Activated CD8-positive, alpha-beta memory T cell treated with anti-CD3 and anti-CD28 coated beads for 1 hour (primary cell): ENCODE measurements at places on chromosomes 12 and 14.

GRCh38 chr12:15596174-15596573, 193.0 kb downstream of the EPS8 start:
- DNase-seq: no peak

DNA sequence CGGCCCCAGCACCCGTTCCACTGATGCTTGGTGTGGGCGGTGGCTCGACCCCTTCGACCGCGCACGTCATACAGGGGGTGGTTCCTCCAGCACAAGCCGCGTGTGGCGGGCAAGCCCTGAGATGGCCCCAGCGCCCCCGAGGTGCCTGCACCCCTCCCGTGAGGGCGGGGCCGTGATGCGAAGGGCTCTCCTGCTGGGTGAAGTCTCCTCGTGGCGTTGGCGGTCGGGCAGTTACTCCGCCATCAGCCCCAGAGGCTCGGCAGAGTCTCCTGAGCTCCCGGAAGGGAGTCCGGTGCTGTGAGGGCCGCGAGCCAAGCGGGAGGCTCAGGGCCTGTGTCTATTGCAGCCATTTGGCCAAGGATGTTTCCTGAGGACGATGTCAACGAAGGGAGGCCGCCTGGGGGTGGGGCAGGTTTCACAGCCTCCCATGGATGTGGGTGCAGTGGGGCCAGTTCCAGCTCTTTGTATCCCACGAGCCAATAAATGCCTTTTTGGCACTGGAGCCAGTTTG, 78.1 kb upstream of the GALNT9 start:
- DNase-seq: no peak

GRCh38 chr12:57010627-57011247, 4.4 kb upstream of the ZBTB39 start:
- no peak for DNase-seq

- no peak for DNase-seq
Observed at GRCh38 chr14:96245710-96246538, 10.1 kb upstream of the BDKRB1 start.

DNA sequence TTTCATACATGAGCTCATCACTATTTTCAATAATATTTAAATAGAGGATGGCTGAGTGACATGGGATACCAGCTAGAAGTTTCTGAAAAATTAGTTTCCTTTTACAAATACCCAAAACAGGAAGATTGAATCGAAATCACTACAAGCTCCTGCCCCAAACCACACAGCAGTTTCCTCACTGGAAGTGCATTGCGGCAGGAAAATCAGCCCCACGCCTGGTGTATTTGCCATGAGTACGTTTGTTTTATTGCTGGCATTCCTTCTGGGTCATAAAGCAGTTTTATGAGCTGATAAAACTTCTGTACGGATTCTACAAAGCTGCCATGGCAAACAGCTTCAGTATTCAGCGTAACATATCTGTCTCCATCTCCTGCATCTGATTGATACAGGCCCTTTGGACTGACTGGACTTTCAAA, 23.7 kb downstream of the CDC42BPB start:
- DNase-seq: no peak

DNA sequence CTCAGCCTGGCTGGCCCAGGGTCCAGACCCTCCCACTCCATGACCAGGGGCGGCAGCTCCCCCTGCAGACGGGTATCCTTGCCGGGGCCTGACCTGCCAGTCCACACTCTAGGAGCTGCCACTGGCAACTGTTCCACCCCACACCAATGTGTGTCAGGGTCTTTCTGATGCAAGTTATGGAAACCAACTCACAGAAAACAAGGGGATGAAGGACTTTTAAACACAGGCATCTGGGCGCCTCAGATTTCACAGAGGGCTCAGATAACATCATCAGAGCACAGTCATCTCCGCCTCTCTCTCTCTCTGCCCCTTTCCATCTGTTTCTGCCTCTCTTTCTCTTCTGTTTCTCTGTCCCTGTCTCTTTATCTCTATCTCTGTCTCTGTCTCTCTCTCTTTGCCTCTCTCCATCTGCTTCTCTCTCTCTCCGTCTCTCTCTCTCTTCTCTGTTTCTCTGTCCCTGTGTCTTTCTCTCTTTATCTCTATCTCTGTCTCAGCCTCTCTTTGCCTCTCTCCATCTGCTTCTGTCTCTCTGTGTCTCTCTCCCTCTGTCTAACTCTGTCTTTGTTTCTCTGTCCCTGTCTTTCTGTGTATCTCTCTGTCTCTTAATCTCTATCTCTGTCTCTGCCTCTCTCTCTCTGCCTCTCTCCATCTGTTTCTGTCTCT, 67.4 kb upstream of the FBRSL1 start:
- DNase-seq: no peak

- no peak for DNase-seq
Observed at GRCh38 chr14:24513009-24513408, 4.9 kb upstream of the CMA1 start.

DNA sequence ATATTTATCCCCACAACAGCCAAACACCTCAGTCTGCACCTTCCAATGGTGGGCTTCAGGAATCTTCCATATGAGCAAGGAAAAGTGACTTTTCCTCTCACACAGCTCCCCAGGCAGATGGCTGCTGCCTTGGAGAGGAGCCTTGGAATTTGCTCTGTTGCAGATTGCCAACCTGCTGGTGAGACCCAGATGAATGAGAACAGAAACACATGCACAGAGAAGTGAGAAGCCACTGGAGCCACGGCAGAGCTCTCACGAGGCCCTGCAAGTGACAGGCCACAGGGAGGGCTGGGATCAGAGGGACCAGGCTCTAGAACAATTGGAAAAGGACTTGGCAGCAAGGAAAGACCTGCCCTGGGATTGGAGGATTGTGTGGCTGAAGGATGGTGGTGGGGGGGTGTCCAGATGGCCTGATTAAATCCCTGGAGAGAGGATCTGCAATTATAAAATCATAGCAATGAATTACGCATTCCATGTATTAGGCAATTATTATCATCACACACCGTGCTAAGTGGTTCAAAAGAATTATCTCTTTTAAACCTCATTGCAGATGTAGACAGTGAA, 84.9 kb upstream of the PWP1 start:
- no peak for DNase-seq

DNA sequence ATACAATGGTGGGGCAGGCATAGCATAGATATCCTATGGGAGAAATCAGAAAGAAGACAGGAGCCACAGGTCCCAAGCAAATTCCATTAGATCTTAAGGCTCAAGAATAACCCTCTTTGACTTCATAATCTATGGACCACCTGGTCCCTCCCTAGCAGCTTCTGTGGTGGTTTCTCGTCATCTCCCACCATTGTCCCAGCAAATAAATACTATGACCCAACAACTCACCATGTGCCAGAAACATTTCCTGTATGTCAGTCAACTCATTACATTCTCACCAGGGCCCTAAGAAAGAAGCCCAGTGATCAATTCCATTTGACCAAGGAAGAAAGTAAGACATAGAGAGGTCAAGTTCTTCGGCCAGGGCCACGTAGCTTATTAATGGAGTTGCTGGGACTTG, 646.2 kb downstream of the VRK1 start:
- no peak for DNase-seq

DNA sequence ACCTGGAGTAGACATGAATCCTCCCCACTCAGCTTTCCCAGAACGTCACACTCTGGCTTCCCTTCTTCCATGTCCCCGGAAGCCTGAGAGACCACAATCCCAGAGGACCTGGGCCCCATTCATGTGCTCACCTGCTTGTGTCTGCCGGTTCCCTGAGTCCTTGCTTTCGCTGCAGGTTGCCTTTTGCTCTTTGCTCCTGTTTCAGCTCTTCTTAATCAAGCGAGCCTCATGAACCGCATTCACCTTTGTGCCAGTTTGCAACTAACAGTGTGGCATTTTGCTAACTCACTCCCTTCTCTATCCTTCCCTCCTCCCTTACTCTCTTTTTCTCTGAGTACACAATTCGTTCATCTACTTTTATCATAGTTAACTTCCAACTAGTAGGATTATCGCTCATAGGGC, 23.1 kb downstream of the ENTPD5 start:
- no peak for DNase-seq

DNA sequence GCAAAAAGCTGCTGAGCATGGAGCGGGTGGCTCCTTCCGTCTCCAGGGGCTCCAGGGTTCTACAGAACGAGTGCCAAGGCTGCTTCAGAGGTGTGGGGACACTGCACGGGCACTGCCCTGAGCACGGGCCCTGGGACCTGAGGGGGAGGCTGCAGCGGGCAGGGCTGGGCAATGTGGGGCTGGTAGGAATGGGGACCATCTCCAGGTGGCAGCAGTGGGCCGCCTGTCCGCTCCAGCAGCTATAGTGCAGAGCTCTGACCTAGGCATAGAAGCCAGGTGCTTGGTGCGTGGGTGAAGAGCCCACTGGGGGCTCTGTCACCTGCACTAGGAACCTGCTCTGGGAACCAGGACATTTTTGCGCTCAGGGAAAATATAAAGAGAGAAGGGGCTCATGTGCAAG, 22.3 kb downstream of the HDAC7 start:
- no peak for DNase-seq

DNA sequence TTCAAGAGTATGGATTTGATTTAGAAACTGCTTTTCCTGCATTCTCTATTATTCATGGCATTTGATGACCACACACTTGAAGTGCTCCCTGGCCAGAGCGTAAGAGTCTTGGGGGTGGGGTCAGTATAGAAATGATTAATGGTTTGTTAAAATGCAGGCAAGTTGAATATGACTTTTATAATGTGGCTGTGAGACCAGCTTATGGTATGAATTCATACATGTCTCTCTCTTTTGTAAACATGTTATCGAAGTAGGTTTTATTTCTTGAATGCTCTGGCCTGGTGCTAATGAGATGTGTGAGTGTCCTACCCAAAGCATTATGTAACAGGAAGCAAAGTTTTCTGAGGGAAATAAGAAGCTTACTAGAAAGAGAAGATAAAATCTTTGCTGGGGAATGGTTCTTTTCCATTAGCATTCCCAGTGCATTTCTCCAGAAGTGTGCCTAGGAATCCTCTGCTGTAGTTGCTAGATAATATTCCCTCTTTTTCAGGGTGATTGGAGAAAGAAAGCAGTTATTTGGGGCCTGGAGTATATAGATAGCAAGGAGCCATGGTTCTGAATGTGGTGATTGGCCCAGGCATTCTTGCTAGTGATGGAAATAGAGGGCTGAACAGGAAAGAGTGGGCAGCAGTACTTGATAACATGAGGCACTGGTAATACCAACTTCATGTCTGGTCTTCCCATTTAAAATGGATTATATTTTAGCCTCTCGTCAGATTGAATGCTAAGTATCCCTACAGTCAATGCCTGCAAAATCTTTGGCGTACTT, 289.7 kb downstream of the RAD51B start:
- DNase-seq: no peak

GRCh38 chr12:56040151-56040550, 1.6 kb upstream of the RPS26 start:
- DNase-seq: no peak

GRCh38 chr12:28802706-28803438, 346.2 kb upstream of the FAR2 start:
- no peak for DNase-seq

GRCh38 chr12:2341871-2342270, 289.1 kb downstream of the CACNA1C start:
- DNase-seq: no peak

- no peak for DNase-seq
Observed at GRCh38 chr14:24925771-24926374, 124.1 kb downstream of the STXBP6 start.

DNA sequence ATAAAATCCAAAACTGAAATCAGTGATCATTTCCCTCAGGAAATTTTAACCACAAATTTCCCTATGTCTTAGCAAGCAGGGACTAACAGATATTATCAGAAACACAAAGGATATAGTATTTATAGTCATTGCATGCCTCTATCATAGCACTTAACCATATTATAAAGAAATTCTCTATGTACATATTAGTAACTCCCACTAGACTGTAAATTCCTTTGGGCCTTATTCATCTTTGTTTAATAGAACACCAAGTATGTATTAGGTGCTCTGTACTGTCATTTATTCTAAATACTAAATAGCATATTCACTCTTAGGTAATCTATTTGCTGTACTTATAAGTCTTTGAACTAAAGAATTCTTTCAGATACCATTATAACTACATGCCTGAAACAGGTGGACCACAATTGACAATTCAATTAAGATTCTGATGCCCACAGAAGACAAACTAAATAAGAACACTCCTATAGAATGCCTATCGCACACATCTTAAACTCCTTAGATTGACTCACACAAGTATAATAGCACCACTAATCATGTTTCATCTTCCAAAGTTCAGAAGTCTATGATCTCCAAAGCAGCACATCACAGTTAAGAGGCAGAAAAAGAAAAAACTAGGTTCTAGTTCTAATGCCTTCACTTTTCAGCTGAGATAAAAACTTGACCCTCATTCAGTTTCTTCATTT, 134.1 kb downstream of the FSCB start:
- DNase-seq: no peak

GRCh38 chr12:63023926-63024325, 89.0 kb upstream of the PPM1H start:
- no peak for DNase-seq

DNA sequence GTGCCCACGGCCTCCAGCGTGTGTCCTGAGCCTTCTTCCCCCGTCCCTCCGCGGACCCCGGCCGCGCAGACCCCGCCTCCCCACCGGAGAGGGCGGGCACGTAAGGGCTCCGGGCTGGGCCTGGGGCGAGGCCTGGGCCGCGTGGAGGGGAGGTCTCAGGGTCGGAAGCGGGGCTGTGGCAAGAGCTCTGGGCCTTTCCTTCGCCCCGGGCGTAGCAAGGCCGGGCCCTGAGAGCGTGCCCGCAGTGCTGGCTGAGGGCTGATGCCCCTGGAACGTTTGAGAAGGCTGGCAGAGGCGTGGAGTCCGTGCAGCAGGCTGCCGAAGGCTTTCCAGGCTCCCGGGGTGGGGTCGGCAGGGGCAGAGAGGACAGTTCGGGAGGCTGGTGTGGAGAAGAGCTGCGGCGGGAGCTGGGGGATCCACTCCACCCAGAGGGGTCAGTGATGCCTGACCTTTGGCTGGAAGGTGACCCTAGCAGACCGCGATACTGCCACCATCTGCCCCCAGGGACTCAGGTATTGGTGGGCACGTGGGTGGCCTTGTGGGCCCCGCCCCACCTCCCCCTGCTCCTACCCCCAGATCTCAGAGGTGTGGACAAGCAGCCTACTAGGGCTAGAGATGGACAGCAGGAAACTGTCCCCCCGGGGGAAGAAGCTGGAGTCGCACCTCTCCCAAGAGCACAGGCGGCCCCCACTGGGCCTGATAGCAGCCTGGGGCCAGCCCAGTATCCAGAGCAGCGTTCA, 558 bp downstream of the TEX22 start:
- DNase-seq: no peak

DNA sequence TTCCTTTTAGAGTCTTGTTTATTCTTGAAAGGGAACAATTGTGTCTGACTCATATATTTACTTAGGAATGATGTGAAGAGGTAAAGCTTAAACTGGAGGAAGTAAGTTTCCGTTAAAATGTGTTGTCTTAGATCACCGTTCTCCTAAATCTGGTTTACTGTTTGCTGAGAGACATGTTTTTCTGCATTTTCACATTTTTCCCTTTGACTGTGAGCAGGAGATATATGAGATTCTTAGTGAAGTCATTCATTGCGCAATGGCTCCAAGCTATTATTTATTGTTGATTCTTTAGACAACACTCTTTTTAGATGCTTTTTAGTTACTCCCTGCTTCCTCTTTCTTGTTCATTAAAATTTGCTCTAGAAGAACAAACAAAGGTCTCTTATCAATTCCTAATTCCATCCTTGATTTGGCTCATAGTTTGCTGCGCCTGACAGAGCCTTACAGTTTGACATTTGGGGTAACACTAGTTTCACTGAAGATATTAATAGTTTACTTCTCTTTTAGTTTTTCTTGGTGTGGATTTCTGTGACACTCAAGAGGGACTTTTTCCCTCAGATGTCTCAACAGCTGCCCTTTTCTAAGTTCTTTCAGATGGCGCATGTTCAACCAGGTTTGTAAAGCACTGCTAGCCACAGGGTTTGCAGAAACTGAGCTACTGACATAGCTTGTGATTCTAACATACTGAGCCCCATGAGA, 11.4 kb downstream of the CLECL1 start:
- DNase-seq: no peak
